ENCODE measurements at places on chromosomes 7 and 10.

- no peak for DNase-seq
Observed at GRCh38 chr7:45695249-45695995, 121.3 kb downstream of the ADCY1 start.

GRCh38 chr7:2968616-2969397, 74.9 kb downstream of the CARD11 start:
- no peak for DNase-seq

GRCh38 chr7:111540199-111540815, 22.0 kb downstream of the IMMP2L start:
- DNase-seq: no peak

- DNase-seq: no peak
Observed at GRCh38 chr7:33728873-33729551, 176.3 kb upstream of the BMPER start.

DNA sequence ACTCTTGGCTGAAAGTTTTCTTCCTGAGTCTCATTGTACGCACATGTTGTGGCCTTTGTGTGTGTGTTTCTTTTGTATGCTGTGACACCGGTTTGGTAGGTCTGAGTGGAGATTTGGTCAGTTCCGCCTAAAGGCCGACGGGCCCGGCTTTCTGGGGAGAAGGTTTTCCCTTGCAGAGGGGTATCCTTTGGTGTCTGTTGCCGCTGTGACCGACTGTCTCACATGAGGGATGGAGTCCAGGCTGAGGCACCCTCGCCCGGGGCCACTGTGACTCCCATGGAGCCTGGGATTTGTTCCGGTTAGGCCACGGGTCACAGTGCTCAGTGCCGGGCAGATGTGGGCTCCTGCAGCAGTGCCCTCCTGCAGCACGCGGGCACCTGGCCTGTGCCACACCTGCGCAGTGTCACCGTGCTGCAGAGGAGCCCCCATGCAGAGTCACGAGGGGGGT, 19.4 kb downstream of the INPP5A start:
- DNase-seq: no peak

- DNase-seq: no peak
Observed at GRCh38 chr7:122219253-122219865, 75.3 kb upstream of the AASS start.

- DNase-seq: no peak
Observed at GRCh38 chr7:54802841-54803240, 43.8 kb upstream of the SEC61G start.

DNA sequence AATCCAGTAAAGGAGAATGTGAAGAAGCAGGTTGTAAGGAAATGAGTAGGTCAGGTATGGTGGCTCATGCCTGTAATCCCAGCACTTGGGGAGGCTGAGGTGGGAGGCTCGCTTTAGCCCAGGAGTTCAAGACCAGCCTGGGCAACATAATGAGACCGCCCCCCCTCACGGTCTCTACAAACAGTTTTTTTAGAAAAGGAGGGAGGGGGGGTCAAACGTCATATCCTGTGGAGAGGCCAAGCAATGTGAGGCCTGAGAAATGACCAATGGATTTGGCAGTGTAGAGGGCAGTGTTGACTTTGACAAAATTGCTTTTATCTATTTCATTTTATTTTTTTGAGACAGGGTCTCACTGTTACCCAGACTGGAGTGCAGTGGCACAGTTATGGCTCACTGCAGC, 2.3 kb upstream of the DNAJB12 start:
- no peak for DNase-seq

DNA sequence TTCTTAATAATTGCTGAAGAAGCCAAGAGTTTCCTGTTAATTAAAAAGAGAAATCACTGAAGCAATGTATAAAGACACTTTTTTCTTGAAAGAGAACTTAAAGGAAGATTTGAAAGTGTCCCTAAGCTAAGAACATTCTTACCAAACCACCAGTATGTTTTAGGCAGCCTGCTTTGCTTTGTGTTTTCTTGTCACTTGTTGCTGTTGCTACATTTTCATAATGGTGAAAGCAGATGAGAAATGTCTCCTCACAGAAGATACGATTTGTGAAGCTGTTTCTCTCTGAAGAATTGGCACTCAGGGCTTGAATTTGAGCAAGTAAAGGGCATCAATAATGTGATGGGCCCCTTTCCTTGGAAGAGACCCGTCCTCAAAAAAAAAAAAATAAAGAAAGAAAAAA, 30.9 kb downstream of the TCF7L2 start:
- DNase-seq: no peak

DNA sequence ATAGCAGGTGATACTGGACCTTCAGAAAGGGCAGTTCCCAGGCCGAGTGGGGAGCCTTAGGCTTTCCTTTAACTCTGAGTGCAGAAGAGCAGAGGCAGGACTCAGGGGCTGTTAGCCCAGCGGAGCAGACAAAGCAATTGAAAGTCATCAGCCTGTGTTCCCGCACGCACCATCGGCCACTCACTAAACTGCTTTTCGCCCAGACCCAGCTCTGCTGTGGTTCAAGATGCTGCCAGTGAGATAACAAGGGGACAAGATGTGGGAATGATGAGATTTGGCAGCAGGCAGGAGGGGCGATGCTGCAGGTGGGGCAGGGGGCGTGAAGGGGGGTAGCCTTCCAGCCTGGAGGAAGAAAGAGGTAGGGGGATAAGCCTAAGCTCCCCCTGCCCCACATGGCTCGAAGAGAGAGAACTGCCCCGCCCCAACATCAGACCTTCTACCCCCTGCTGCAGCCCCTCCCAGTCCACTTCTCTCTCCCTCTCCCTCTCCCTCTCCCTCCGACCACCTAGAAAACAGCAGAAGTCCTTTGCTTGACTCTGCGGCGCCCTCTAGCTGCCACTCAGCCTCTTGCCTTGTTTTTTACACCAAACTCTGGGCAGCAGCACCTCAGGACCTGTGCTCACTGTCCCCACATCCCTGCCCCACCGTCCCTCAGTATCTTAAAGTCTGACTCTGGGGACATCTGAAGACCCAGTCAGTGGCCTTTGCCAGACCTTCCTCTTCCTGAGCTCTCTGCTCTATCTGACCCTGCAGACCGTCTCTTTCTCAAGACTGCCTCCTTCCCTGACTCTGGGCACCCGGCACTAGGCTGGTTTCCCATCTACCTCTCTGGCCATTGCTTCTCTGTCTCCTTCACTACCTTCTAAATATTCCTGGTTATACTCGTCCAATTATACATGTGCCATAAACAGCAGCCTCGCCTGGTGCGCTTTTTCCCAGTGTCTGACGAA, 110.5 kb downstream of the C10orf105 start:
- peak; percentile 53 for DNase-seq

- no peak for DNase-seq
Observed at GRCh38 chr10:100744136-100744986, 1.0 kb upstream of the PAX2 start.

GRCh38 chr10:77350134-77350533, 287.5 kb downstream of the KCNMA1 start:
- no peak for DNase-seq

- peak; percentile 11 for DNase-seq
Observed at GRCh38 chr7:4189131-4189570, 492.9 kb upstream of the FOXK1 start.

DNA sequence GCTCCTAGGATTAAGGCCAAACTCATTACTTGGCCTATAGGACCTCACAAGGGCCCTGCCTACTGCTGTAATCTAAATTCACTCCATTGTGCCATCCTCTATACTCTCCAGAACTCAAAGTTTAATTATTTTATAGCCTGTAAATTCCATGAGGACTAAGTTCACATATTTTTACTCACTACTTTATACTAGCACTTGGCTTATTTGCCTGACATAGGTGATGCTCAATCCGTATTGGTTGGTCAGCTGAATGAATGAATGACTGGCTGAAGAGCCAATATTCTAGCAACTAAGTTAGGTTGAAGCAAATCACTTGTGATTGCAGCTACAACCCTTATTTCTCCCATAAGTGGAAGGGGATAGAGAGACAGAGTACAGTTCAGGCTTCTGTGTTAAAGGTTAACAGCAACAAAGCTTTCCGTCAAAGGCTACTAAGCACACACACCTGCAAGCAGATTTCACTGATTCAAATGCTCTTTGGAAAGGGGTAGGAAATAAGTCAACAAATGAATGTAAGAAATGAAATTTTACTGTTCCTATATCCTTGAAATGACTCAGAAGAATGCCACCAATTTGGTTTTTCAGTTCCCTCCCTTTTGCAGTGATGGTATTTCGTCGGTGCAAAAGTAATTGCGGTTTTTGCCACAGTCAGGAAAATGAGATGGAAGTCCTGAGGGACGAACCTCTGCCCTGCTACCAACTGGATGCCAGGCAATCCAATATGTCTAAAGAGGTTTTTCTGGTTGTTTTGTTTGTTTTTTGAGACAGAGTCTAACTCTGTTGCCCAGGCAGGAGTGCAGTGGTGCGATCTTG, 120.7 kb downstream of the COL28A1 start:
- no peak for DNase-seq

- no peak for DNase-seq
Observed at GRCh38 chr7:99379043-99379577, 4.6 kb downstream of the ARPC1B start.

All from substantia nigra (tissue), 51 donors.